ENCODE measurements at places on chromosomes 4 and X.

- peak; percentile 20 for DNase-seq
Measured at GRCh38 chrX:69503782-69504625, at the start of gene NALF2. TSS of gene NALF2 (plus strand) at chrX:69504326. CDS start at chrX:69505283, 957 bp downstream.

DNA sequence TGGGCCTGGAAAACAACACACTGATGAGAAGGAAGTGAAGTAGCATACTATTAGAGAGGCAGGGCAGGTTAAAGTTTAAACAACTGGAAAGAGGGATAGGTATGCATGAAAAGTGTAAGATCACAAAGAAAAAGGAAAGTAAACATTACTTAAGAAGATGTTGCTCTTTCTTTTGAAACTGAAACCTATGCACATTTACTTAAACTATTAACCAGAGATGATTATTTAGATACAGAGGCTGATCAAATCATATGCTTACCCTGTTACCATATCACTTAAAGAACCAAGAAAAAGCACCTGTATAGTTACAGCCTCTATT, 37.8 kb downstream of the NAP1L5 start:
- no peak for DNase-seq

DNA sequence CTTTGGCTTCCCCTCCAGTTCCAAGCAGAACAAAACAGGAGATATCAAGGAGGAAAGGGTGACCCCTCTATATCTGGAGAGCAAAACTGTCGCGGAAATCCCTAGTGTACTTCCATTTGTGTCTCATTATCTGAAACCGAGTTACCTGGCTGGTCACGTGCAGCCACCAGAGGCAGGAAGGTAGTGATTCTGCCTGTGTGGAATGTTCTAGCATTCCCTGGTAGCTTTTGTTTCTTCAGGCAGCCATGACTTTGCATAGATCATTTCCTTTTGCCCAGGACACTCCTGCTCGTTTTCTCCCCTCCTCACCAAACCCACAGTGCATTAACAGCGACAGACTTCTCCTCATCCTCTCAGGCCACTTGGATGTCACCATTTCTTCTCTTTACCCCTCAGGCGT, 107.9 kb downstream of the PTTG2 start:
- no peak for DNase-seq

GRCh38 chr4:66017671-66018070, 347.4 kb upstream of the EPHA5 start:
- no peak for DNase-seq

- DNase-seq, result no peak
Measured at GRCh38 chr4:99998062-99998867, 48.2 kb upstream of the H2AZ1 start.

DNA sequence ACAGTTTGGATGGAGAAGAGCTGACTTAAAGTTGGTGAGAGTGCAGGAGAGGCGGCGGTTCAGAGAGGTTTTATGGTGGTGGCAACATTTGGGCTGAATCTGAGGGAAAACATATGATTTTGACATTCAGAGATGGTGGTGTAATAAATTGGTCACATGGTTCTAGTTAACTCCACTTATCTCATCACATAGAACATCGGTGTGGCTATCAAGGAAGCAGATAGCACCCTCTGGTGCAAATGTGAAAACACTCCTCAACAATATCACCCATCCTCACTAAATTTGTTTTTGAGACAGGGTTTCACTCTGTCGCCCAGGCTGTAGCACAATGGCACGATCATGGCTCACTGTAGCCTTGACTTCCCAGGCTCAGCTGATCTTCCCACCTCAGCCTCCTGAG, 28.8 kb downstream of the SUPT20HL2 start:
- DNase-seq, result no peak

DNA sequence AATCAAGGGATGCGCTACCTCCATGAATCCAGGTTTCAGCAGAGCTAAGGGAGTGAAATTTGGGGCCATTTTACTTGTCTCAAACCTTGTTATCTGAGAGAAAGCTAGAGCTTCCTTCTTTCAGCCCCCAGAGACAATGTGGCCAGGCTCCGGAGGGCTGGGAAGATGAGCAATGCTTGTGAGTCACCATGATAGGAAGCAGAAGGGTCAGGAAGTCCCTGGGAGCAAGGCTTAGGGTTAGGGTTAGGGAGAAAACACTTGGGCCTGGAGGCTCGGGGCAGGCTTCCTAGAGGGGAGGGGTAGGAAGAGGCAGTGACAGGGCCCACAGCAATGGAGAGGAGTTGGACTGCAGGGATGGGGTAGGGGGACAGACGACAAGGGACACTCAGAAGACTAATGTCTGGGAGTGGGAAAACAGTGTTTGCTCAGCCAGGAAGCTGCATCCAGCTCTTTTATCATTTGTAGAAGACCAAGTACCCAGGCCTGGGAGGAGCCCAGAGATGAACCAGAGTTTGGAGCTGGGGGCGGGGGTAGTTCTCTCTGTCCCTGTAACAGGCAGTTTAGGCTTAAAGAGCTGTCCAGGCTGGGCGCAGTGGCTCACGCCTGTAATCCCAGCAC, 16.4 kb upstream of the PORCN start:
- no peak for DNase-seq

DNA sequence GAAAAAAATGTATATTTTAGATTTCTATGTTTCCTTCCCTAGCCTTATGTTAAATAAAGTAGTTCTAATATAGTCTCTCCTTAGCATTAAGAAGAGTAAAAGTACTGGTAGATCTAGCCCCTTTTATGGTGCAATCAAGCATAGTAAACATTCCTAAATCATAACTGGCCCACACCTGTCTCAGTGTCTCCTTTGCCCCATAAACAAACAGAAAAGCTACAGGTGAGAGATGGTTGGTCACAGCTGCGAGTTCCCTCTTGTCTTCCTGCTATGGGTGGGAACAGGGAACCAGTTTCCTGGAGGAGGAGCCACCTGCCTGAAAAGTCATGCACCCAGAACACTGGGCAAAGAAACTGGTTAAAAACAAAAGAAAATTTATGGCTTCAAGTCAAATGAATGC, 16.6 kb downstream of the SOWAHB start:
- no peak for DNase-seq

- DNase-seq, result no peak
Measured at GRCh38 chr4:54229631-54230483, 764 bp downstream of the PDGFRA start.

DNA sequence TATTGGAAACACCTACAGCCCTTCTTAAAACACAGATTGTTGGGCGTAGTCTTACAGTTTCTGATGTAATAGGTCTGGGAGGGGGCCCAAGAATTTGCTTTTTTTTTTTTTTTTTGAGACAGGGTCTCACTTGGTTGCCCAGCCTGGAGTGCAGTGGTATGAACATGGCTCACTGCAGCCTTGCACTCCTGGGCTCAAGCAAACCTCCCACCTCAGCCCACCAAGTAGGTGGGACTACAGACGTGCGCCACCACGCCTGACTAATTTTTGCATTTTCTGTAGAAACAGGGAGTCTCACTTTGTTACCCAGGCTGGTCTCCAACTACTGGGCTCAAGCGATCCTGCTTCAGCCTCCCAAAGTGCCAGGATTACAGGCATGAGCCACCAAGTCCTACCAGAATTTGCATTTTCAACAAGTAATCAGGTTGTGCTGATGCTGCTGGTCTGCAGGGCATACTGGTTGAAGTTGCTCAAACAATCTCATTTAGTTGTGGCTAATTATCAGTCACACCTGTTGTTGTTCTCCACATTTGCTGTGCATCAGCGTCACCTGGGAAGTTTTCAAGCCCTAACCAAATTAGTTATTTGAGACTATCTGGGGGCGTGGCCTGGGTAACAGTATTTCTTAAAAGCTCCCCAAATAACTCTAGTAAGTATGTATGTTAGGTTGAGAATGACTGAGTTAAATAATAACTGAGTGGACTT, 14.0 kb downstream of the TMEM154 start:
- DNase-seq, result no peak

DNA sequence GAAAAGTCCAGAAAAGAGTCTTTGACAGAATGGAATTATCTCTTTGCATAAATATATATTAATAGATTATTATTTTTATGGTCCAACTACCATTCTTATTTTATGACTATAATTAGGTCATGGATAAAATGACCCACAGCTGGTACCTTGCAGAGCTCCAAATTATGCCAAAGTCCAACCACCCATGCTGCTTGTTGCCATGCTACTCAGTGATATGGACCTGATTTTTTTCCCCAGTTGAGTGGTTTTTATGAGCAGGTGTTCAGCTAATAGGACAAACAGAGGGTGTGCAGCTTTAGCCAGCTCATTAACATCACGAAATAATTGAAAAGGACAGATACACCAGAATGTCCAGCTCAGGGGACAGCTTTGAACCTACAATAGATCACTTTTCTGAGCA, 9.7 kb downstream of the HOPX start:
- no peak for DNase-seq

DNA sequence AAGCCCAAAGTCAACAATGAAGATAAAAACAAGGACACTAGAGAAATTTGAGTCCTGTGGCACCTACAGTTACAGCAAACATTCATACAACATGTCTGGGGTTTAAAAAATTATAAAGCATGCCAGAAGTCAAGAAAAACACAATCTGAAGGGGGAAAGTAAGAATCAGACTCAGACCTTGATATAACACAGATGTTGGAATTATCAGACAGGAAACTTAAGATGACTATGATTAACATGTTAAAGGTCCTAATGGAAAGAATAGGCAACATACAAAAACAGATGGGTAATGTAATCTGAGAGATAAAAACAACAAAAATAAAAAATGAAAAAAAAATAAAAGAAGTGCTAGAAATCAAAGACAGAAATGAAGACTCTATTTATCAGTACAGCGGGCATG, 446.5 kb downstream of the SPRY1 start:
- no peak for DNase-seq

- no peak for DNase-seq
Measured at GRCh38 chr4:129145222-129145730, 49.3 kb downstream of the C4orf33 start.

- DNase-seq, result no peak
Measured at GRCh38 chr4:99033956-99034355, 38.4 kb downstream of the METAP1 start.

DNA sequence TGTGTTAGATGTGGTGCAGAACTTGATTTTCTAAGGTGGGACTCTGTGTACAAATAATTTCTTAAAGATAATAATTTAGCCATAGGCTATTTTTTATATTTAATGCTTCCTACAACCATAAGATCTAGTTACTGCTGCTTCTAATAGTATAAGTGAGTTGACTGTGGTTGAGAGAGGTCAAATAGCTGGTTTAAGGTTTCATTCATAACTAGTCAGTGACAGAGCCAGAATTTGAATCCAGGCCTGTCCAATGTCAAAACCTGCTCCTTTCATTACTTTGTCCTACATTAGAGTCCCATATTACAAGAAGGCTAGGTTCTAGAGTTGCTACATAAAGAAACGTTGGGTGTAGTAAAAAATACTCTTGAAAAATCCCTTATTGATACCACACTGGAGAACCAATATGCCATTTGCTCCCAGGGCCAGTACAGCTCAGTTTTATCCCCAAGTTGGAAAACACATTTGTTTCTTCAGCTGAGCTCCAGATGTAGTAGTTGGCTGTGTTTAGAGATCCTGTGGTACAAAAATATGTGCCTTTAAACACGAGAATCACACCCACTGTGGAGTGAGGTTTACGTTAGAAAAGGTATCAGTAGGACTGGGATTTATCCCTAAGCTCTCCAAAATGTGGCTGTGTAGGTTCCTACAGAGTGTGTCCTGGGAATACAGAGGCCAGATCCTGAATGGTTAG, 84.3 kb downstream of the REPS2 start:
- DNase-seq, result no peak

DNA sequence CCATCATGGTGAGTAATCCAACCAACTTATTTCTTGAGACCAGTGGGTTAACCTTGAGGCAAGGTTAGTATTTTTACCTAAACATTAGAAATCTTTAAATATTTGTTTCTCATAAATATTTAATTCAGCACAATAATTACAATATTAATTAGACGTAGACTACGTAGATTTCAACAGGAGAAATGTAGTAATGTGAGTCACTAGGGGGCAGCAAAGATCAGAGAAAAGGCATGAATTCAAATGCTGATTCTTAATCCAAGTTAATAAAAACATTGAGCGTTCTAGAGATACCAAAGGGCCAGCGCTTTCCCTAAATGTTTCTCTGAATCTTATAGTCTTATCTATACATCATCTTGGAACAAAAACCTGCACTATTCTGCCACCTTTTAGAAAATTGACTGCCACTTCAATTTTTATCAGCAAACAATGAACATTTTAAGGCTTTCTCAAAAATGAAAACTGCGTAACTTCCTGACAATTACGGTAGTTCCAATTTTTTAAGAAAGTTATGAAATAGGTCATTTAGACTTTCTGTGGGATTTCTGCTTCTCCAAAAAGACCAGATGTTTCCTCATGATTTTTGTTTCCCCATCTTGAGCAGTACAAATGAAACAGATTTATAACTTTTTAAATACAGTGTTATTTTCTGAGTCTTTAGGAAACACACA, 180.7 kb downstream of the GASK1B start:
- no peak for DNase-seq

- DNase-seq, result no peak
Measured at GRCh38 chr4:142265536-142265935, 580.6 kb downstream of the INPP4B start.

GRCh38 chr4:180769791-180770190, 1473.4 kb upstream of the TENM3 start:
- DNase-seq, result no peak

- DNase-seq, result peak; percentile 54
Measured at GRCh38 chr4:40924096-40924792, 174.5 kb downstream of the NSUN7 start.

DNA sequence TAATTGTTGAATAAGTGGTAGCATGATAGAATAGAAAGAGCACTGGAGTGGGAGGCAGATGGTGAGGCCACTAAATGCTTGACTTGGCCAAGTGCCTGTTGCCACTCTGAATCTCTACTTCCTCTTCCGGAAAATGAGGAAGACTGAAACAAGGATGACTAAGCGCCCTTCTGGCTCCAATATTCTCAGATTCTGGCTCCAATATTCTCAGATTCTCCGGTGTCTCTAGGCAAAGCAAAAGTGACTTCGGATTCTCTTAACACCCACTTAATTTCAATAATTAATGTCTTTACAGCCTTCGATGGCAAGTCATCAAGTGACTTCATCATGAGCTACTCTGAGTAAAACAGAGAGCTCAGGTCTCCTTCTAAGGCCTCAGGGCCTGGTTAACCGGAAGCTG, 402.2 kb upstream of the FGF13 start:
- DNase-seq, result no peak

GRCh38 chr4:88697588-88698329, at the start of gene NAP1L5:
TSS of gene NAP1L5 (minus strand) at chr4:88697829. CDS start at chr4:88697754, 75 bp downstream.
- peak; percentile 64 for DNase-seq

DNA sequence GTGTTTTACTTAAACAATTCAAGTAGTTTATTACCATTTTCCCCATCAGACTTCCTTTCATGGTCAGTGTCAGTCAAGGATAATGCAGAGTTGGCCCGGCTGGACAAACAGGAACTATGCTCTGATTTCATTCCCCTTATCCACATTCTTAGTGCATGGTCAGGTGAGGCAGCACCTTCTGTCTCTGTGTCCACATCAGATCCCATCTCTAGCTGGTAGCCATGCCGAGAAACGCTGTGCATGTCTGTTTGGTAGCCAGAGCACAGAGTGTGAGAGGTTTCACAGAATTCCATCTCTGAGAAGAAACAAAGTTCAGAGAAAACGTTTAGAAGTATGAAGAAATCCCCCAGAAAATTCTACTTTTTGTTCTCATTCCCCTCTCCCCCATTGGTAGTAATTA, 423.7 kb upstream of the TEX13C start:
- no peak for DNase-seq

GRCh38 chr4:71006203-71006907, 12.9 kb downstream of the DCK start:
- DNase-seq, result no peak

- no peak for DNase-seq
Measured at GRCh38 chr4:3340700-3341083, 47.9 kb downstream of the RGS12 start.

Measured in stimulated activated naive CD4-positive, alpha-beta T cell treated with Interleukin-2 at 50 U/mL for 16 hours (primary cell).